Fibroblast of lung (primary cell): ENCODE measurements at places on chromosomes 3 and 15.
A peak's percentile ranks its signal among the peaks of the same experiment; 100 is the strongest.

GRCh38 chr3:34865346-34865745 is 774.0 kb upstream of the ARPP21 start:
- DNase-seq: no peak

DNA sequence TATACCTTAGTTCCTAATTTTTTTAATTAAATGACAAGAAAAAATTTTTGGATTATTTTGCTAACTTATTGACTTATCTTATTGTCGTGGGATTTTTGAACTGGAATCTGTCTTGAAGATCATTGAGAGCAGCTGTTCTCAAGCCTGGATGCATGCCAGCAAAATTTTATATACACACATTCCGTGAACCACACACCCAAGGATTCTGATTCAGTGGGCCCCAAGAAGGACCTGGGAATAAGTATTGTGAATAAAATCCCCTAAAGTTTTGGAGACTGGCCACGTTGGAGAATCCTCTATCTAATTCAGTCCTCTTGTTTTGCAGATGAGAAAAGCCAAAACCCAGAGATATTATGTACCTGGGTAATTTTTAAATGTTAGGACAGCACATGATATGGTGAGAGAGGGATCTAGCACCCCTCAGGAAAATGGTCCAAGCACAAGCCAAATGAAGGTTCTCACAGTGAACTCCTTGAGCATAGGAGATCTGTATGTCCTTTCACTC is 55.2 kb downstream of the UNC13C start:
- no peak for DNase-seq

GRCh38 chr15:94584833-94585244 is 353.5 kb downstream of the MCTP2 start:
- DNase-seq: peak; percentile 39

DNA sequence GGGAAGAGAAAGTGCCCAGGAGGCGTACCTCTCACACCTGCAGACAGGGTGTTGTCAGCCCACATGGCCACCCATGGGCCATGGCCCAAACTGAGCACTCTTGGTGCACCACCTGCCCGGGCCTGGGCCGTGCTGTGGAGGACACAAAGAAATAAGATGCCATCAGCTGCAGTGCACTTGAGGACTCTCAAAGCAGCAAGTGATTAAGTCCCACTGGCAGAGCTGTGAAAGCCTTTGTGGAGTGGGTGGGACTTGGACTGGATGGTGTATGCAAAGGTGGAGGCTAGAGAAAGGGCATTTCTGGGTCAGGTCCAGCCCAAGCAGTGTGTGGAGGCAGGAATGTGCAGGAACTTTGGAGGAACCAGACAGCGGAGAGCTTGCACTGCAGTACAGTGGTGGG is 122.3 kb downstream of the MEGF11 start:
- DNase-seq: no peak

- DNase-seq: no peak
These were observed 10.3 kb upstream of the RYK start for GRCh38 chr3:134260987-134261386.

DNA sequence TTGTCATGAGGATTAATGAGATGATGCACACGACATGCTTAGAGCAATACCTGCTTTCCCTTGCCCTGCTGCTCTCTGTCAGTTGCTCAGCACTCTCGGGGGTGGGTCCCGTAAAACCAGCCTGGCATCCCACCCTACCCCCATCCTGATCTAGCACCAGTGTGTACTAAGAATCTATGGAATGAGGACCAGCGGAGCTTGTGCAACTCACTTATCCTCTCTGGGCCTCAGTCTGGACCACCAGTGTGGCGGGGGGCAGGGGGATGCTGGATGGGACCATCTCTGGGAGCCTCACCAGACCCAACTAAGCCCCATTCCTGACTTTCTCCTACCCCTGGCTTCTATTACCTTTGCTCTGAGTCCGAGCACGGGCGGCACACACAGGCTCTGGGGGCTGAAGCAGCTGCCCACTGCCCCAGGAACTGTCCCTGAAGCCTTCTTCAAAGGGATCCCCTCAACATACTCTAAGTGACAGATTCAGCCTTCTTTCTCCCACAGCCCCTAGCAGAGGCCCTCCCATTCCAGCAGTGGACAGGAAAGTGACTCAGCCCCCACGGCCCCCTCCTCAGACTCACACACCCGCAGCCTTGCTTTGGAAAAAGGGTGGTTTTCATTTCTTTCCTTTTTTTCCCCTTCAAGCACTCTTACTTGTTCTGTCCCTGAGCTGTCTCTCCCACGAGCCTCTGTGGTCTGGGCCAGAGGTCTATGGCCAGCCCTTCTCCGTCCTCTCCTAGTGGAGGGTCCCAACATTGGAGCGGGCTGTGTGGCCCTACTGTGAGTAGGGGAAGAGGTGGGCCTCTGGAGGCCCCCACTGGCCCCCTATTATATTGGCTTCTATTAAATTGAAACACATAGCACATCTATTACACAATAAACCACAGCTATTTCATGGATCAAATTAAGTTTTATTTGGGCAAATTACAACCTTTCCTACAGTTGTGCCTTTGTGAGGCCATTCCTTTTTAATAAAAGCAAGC is 100.3 kb downstream of the SMAD6 start:
- peak; percentile 68 for DNase-seq

DNA sequence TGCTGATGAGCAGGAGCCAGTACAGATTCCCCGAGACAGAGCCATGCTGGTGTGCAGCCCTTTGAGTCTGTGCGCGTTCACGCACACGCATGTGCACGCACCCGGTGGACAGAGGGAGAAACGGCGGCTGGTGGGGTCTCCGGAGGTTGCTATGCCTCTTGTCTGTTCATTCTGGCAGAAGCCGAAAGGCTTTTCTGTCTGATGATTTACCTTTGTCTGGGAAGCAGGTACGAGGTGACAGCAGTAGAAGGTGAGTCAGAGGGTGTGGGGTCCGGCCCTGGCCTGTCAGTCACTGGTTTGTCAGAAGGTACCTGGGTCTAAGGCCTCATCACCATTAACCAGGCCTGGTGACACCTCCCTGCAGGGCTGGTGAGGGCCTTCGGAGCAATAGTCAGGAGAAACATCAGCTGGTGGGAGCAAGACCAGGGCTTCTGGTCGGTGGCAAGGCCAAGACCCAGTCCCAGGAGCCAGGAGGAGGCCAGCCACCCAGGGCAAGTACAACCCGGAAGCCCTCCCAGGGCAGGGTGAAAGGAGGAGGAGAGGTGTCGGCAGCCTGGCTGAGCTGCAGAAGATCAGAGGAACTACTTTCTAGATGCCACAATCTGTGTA is 7.5 kb downstream of the PCSK6 start:
- no peak for DNase-seq

- DNase-seq: peak; percentile 64
These were observed 28.8 kb downstream of the TMED3 start for GRCh38 chr15:79339588-79340314.

GRCh38 chr3:11269007-11269406 is 3.2 kb upstream of the ATG7 start:
- no peak for DNase-seq

DNA sequence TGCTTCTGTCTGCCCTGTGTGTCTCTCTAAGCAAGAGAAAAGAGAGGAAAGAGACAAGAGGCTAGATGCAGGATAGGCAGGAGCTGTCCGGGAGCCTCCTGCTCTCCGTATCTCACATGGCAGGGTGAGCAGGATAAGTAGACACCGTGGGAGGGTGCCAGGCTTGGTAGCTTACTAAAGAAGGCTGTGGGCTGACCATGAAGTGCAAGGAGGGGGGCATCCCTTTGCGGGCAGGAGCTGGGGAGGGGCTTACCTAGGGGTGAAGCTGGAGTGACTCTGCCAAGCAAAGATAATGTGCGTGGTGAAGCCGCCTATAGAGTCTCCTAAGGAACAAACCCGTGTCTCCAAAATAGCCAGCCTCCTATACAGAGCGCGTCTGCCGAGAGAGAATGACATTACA is 33.7 kb upstream of the TMC3 start:
- DNase-seq: no peak

DNA sequence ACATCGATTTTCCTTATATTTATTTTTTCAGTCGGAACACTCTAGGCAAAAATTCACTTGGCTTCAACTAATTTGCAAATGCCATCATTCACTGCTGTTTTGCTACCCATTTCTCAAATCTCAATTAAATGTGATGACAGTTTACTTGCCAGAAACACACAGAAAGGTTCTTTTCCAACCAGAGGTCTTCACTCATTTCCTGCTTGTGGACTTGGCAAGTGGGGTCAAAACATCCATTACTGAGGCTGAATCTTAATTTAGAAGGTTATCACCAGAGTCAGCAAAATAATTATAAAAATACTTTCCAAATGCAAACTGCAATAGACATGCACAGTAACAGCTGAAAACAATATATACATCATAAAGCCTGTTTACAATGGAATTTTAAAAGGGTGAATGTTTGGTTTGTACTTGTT is 625.4 kb upstream of the TBL1XR1 start:
- DNase-seq: peak; percentile 20

- peak; percentile 67 for DNase-seq
These were observed 181.8 kb downstream of the MCTP2 start for GRCh38 chr15:94412979-94413746.

- no peak for DNase-seq
These were observed 174.5 kb upstream of the LYSMD4 start for GRCh38 chr15:99907698-99908097.

GRCh38 chr3:86382556-86382955 is 608.4 kb downstream of the VGLL3 start:
- DNase-seq: no peak

DNA sequence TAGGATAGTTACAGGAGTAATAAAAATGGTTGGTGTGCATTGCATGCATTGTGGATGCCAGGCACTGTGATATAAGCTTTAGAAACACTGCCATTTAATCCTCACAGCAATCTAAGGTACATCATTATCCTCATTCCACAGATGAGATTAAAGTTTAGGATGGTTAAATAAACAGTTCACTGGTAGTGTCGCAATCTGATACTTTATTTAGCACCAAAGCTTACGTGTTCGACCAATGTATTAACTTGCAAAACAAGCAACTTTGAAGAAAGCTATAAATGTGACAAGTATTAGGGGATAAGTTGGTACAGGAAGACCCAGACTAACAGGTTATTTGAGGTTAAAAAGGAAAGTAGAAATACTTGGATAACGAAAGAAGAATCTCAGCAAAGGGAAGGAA is 150.5 kb upstream of the ZNF385D start:
- no peak for DNase-seq

GRCh38 chr3:128273841-128274573 is 120.7 kb downstream of the EEFSEC start:
- no peak for DNase-seq

- peak; percentile 11 for DNase-seq
These were observed 862.5 kb downstream of the CADM2 start for GRCh38 chr3:85821130-85821756.

DNA sequence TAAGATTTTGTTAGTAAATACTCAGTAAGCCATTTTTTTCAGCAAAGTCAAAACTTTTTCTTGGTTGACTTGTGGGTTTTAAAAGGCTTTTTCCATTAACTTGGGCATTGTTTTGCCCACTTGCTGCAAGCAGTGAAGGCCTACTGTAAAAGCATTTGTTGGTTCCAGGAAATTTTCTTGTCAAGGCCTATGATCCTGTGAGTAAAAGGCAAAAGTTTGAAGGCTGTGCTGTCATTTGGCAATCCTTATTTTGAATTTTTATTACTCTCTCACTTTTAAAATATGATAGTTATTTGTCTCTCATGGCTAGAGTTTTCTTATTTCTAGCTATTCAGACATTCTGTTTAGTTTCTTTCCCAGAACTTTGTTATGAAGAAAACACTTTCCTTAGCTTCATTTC is 13.0 kb downstream of the P2RY12 start:
- DNase-seq: peak; percentile 23
